NCI-H2171 treated with DMSO at 0.1 percent for 48 hours (cell line): ENCODE measurements at places on chromosomes 1 and 21.

DNA sequence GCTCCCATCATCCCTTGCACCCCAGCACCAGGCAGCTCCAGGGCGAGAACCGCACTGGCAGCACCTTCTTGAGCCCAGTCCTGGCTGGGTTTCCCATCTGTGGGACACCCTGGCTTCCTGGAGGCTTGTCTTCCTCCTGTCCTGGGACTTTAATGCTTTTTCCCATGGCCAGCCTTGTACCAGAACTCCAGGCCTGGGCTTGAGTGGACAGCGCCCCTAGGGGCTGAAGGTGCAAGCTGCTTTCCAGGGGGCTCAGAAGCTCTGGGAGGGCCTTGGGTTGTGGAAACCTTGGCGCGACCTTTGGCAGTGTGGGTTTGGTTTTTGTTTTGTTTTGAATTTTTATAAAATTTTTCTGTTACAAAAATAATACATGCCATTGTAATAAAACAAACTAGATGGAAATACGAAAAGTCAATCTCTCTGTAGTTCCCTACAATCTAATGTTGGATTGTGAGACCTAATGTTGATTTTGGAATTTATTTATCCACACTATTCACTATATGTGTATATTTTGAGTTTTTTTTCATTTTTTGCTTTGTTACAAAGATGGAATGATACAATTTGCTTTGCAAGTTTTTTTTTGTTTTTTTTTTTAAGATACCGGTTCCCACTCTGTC, 33.8 kb upstream of the RPL11 start:
- DNase-seq = peak; percentile 37

- no peak for DNase-seq
These were observed 14.0 kb upstream of the PEF1 start for GRCh38 chr1:31658721-31659120.

DNA sequence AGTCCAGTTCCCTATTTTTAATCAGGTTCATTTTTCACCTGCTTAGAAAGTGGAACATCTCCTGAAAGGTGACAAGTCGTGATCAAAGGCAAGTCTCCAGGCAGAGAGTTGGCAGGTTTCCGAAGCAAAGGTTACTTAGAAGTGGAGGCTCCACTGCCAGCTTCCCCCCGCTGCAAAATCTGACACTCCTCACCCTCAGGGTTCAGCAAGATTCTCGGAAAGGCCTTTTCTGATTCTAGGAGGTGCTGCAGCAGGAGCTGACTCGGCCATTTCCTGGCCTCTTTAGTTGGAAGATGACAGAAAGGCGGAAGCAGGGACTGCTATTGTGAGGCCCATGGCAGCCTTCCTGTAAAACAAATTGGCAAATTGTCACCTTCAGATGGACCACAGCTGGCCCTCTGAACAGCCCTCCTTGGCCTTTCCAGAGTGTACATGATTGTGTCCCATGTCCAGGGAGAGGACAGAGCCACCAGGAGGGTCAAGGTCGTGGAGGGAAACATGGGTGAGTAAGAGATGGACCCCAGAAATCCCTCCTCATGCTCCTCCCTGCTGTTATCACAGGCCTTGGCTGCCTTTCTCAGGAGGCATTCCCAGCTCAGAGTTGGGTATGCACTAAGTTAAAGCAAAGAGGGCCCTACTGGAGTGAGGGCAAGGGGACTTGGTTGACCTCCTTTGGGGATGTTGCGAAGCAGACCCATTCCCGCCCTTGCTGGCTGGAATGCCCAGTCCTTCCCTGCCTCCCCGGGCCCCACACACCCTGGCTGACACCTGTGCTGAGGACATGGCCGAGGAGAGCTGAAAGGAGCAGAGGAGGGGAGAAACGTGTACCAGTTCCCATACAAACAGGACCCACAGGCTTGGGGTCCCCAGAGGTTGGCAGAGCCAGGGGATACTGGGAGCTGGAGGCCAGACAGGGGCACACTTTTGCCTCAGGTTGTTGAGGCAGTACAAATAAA, 115.5 kb upstream of the IRF2BP2 start:
- DNase-seq = no peak

DNA sequence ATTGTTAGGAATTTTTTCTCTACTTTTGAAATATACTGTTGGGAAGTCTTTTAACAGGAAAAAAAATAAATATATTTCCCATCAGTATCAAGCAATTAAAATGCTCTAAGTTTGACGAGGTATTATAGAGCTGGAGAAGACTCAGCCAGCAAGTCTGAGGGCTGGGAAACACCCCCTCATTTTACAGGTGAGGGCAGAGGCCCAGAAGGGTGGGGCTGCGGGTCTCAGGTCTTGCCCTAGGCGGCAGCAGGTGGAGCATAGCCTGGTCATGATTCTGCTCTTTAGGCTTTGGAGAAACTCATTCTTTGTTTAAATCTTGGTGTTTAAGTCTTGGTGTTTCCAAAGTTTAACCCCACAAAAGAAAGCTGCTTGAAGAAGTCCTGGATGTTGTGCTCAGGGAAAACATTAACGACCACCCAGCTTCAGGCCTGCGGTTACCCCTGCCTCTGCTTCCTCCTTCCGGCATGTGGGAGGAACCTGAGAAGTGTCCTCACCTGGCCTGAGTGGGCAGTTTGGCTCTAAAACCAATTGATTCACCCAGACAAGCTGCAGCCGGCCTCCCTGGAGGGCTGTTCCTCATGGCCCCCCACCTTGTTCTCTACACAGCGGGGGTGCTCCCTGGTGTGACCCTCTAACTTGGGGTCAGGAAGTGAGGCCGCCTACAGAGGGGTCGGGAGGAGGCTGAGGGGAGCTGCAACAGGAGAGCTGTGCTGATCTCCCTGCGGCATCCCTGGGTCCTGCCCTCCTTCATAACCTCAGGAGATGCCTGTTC, 41.7 kb downstream of the OLFML2B start:
- DNase-seq = no peak

DNA sequence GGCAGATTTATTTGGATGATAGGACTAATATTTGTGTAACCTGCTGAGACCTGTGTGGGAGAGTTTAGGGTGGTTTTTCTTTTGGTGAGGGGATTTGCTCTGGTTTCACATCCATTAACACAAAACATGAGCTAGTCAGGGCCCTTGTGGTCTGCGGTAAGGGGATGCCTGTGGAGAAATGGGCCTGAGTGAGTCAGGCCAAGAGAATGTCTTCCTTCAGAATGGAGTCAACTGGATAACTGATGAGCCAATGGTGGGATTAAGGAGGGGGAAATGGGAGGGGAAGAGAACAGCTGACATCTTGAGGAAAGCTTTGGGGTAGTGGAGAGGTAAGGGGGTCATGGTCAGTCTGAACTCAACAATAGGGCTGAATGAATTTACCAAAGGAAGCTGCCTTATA, 13.9 kb downstream of the WNT2B start:
- DNase-seq = no peak
